ENCODE measurements at places on chromosomes 12 and 14.

DNA sequence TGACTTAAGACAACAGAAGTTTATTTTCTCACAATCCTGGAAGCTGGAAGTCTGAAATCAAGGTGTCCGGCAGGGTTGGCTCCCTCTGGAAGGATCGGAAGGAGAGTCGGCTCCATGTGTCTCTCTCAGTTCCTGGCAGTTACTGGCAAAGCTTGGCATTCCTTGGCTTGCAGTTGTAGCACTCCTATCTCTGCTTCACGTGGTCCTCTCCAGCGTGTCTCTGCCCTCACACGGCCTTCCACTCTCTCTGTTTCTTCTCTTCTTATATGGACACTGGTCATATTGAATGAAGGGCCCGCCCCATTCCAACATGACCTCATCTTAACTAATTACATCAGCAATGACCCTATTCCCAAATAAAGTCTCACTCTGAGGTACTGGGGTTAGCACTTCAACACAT, 60.1 kb upstream of the TUNAR start:
- no peak for DNase-seq

DNA sequence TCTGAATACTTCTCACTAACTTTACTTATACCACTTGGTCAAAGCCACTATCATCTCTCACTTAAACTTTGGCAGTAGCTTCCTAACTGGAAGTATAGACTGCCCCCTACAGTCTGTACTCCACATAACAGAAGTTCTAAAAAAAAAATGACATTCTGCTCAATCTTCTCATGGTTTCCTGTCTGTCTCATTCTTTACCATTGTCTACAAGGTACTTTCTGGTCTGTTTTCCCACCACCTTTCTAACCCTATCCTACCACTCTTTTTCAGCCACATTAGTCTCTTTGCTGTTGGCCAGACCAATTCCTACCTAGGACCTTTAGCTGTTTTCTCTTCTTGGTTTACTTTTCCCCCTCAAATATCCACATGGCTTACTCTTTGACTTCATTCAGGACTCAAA, 14.7 kb downstream of the CPSF6 start:
- no peak for DNase-seq

DNA sequence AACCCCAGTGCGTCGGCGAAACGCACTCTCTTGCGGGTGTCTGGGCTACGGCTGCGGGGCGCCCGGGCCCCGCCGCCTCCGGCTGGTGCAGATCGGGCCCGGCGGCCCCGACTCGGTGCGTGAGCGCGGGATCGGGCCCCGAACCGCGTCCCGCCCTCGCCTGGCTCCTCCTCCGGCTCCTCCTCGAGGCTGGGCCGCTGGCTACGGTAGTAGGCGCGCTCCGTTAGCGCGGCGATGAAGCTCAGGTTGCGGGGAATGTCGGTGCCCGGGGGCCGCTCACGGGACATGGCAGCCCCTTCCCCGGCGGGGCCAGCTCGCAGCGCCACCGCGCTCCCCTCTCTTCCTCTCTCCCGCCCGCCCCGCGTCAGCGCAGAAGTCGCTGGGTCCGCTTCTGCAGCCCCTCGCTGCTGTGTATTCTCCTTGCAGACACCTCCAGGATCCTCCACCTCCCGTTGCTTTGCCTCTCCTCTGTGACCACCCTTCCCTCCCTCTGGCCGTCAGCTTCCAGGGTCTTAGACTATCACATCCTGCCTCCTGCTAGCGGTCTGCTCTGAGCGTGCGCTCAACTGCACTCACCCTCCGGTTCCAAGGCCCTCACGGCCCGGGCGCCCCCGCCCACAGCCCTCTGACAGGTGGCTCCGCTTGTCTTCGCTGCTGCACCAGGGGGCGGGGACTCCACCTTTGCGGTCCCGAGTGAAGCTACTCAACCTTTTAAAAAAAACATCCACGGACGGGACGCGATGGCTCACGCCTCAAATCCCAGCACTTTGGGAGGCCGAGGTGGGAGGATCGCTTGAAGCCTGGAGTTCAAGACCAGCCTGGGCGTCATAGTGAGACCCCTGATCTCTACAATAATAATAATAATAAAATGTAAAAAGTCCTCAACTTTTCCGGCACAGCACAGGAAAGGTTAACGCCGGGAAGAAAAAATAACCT, at the start of gene PPP1R3E:
Gene PPP1R3E (minus strand): TSS at position 570 of the 936 bp plus-strand sequence. CDS start 283 bp downstream, at position 287.
- peak; percentile 95 for DNase-seq

DNA sequence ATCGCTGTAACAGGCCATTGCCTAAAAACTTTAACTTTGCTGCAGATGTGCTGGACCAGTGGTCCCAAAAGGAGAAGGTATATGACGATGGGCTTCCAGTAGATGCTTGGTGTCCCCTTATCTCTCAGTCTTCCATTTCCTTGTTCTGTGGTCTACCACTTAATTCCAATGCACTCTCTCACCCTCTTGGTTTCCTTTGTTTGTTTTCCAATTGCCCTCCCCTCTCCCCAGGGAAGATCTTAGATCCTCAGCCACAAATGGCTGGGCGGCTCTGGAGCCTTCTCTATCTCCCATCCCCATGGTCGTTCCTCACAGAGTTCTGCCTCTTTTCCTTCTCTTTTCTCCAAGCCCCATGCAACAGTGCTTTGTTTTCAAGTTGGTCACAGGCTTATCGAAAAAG, 584 bp downstream of the ACSM4 start:
- DNase-seq: no peak

- peak; percentile 53 for DNase-seq
Observed at GRCh38 chr12:111636209-111636945, 37.3 kb upstream of the ATXN2 start.

DNA sequence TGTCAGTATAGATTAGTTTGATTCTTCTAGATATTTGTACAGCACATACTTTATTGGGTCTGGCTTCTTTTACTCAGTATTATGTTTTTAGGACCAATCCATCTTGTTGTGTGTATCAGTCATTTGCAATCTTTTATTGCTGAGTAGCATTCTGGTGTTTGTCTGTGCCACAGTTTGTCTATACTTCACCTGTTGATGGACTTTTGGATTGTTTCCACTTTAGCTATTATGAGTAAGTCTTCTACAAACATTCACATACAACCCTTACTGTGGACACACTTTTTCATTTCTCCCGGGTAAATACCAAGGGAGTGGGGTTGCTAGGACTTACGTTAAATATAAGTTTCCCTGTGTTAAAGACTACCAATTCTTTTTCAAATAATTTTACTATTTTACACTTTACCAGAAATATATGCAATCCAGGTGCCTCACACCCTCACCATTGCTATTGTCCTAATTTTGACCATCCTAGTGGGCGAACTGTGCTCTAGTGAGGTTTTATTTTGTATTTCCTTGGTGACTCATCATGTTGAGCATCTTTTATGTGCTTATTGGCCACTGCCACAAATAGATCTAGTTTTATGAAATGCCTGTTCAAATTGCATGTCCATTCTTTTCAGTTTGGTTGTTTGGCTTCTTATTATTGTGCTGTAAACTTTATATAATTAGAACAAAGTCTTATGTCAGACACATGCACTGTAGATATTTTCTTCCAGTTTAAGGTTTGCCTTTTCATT, 304.7 kb upstream of the TMTC1 start:
- DNase-seq: no peak

DNA sequence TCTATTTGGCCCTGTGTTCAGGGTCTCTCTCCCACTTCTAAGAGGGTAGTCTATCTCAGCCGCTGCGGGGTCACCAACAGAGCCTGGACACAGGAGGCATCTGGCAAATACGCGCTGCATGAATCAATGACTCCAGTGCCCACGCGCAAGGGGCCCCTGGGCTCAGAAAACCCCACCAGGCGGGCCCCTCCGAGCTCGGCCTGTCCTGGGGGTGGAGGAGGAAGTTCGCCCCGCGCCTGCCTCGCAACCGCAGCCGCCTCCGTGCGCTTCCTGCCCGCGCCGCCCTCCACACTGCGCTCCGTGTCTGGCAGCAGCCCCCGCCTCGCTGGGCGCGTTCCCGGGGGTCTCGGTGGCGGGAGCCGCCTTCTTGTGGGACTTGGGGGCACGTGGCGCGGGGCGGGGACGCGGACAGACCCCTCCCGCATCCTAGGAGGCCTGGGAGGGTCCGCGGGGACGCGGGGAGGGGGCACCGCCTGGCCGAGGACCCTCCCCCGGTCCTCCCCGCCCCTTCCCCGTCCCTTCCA, 811 bp upstream of the FBRSL1 start:
- DNase-seq: no peak

- no peak for DNase-seq
Observed at GRCh38 chr14:92513204-92513965, at the start of gene RIN3. RIN3 (plus strand) TSS chr14:92513781; CDS start chr14:92513933, 152 bp downstream.

GRCh38 chr12:119463211-119463926, 128.8 kb downstream of the CCDC60 start:
- DNase-seq: no peak
